Right hindlimb (tissue), 1 donor: ENCODE measurements at places on chromosomes 7 and 10.

DNA sequence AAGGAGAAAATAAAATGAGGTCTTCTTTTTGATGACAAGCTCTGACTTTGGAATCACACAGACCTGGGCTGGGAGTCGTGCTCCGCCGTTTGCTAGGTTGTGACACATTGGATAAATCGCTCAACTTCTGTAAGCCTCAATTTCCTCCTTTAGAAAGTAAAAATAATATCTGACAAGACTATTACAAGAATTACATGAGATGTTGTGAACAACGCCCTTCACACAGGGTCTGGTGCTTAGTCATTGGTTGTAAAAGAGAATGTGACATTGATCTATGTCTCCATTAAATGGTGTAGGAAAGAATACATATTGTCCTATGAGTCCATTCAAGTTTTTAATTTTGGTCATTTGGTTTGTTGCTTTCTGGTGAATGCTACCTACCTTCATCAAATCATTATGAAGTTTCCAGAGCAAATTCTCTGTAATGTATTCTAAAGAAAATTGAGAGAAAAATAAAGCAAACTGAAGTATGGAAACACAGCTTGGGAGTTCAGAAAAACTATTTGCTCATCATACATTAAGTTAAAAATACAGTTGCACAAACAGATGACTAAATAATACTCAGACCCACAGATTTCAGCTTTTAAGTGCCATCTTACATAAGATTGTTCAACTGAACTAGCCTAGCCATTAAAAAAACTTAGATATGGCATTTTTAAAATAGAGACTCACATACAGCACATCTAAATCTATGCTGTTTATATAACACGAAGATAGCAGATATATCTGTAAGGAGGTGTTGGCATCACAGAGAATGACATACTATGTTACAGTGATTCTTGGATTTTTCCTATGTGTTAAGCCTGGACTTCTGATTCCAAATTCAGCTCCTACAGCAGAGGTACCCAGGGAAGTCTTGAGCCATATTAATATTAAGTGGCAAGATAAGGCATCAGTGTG, 12.3 kb upstream of the ADRB1 start:
- DNase-seq = no peak

DNA sequence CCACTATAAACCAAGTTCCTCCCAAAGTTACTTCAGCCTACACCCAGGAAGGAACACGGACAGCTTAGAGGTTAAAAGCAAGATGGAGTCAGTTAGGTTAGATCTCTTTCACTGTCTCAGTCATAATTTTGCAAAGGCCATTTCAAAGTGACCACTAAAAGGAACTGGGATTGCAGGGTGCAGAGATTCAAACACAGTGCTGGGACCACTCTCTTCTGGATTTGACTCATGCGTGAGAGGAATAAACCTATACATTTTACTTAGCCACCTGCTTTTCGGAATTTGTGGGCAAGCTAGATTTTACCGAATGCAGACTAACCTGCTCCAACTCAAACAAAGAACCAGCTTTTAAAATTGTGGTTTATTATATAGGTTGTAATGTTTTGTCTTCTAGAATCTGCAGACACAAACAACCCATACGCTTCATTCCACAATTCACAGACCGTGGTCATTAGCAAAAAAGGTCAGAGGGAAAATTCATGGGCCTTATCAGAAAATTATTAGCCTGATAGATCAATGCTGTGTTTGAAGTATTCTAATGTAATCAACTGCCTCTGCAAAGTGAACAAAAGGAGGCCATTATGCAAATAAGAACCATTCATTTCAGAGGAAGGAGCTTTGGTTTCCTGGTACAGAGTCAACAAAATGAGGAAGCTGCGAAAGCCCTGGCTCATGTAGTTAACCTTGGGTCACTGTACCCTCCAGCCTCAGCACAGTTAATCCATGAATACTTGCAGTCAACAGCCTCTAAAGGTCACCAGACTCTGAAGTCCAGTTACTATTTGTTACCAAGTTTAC, 342.7 kb upstream of the KLF6 start:
- DNase-seq = no peak

GRCh38 chr10:43377424-43377883, 6.0 kb downstream of the FXYD4 start:
- no peak for DNase-seq

DNA sequence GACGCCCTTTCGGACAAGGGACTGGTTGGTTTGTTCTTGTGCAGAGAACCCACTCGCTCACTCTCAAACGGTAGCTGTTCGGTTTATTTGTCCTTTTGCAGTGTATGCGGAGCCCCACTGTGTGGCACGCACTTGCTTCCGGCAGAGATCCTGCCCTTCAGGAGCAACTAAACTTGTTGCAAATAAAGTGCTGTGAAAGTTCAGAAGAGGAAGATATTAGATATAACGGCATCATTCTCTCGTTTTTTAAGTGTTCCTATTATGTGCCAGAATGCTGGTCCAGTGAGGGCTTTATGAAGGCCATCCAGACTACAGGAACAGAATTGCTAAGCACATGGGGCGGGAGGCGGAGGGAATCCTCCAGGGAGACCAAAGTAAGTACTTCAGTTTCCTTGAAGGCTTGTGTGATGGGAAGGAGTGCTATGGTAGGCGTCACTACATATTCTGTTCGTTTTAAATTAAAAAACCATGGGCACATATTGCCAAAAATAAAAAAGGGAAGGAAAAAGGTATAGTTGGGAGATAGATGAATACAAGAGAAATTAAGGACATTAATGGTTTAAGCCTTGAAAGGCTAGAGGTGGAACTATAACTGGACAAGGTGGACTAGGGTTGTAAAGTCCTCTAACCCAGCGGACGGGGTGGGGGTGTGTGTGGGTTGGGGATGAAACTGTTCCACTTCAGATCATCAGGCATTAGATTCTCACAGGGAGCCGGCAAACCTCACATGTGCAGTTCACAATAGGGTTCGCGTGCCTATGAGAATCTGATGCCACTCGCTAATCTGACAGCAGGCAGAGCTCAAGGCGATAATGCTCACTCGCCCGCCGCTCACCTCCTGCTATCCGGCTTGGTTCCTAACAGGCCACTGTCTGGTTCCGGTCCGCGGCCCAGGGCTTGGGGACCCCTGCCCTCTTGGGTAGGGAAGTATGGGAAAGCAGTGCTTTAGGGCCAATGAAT, 704 bp upstream of the ERLIN1 start:
- peak; percentile 18 for DNase-seq

DNA sequence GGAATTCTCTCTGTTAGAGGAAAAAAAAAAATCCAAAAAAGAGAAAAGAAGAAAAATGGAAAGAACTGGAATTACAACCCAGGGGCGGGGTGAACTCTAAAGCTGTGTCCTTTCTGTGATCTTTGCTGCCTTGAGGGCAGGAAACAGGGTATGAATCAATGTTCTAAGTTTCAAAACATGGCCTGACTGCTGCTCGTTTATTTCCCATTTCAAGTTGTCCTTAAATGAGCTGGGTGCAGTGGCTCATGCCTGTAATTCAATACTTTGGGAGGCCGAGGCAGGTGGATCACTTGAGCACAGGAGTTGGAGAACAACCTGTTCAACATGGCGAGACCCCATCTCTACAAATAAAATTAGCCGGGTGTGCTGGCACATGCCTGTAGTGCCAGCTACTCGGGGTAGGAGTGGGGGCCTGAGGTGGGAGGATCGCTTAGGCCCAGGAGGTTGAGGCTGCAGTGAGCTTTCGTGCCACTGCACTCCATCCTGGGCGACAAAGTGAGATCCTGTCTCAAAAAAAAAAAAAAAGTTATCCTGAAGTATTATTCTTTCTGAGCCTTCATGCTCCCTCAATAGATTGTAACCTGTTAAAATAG, 24.7 kb upstream of the TFAM start:
- no peak for DNase-seq

DNA sequence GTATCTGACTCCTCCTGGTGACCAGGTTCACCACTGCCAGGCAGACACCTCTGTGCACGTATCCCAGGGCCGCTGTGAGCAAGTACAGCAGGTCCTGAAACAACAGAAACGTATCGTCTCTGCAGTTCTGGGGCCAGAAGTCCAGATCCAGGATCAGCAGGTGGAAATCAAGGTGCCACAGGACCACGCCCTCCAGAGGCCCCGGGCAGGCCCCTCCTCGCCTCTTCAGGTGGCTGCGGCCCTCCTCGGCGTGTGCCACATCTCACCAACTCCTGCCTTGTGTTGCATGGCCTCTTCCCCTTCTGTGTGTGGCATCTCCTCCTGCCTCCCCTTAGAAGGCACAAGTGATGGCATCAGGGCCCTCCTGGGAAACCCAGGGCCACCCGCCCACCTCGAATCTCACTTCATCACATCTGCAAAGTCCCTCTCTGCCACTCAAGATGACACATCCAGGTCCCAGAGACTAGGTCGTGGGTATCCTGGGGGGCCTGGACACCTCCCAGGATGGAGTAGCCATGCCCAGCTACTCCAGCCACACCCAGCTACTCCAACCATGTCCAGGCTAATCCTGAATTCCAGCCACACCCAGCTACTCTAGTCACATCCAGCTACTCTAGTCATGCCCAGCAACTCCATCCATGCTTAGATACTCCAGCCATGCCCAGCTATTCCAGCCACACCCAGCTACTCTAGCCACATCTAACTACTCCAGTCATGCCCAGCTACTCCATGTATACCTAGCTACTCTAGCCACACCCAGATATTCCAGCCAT, 52.6 kb upstream of the DNAAF5 start:
- DNase-seq = peak; percentile 10

DNA sequence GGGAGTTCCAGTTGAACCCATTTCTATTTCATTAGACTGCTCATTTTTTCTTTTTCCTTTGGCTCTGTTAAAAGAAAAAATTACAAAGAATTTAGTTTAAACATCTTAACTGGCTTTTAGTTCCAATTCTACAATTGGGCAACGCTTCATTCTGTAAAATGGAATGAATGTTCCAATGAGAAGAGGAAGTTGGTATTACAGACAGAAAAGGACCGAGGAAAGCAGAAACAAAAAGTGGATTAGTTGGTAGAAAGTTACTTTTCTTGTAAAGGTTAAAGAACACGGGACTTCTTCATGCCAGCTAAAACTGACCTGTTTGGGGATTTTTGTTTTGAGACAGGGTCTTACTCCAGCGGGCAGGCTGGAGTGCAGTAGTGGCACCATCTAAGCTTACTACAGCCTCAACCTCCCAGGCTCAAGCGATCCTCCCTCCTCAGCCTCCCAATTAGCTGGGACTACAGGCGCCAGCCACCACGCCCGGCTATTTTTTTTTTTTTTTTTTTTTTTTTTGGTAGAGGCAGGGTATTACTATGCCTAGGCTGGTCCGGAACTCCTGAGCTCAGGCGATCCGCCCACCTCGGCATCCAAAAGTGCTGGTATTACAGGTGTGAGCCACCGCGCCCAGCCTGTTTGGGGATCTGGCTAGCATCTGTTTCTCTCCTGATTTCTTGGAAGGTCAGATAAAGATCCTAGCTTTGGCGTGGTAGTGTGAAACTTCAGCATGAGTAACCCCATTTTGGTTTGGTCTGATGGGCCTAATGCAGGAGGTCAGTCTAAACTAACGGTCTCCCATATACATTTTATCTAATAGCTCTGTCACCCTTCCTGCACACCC, 1.3 kb upstream of the VDAC2 start:
- DNase-seq = no peak

GRCh38 chr10:97003151-97003803, 171.2 kb downstream of the LCOR start:
- DNase-seq = no peak

DNA sequence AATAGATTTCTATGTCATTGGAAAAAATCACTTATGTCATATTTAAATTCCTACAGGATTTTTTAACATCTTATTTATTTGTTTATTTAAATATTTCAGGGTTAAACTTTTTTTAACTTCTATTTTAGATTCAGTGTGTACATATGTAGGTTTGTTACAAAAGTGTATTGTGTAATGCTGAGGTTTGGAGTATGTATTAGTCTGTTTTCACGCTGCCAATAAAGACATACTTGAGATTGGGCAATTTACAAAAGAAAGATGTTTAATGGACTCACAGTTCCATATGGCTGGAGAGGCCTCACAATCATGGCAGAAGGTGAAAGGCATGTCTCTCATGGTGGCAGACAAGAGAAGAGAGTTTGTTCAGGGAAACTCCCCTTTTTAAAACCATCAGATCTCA, 65.4 kb downstream of the MGAM2 start:
- DNase-seq = no peak

DNA sequence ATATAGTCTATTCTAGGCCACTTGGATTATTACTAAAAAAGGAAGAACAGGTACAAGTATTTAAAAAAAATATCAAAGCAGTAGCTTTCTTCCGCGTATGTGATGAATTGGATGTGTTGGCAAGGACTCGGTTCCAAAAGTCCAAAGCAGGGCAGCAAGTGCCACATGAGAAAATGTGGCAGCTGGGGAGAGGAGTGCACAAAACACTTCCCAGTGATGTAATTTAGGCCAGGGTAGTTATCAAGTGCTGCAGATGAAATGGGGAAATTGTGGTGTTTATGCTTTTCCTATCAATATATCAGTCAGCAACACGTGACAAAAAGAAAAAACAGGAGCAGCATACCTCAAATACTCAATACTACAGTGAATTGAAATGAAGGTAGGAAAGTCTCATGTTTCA, 7.0 kb downstream of the RHOBTB1 start:
- DNase-seq = no peak

DNA sequence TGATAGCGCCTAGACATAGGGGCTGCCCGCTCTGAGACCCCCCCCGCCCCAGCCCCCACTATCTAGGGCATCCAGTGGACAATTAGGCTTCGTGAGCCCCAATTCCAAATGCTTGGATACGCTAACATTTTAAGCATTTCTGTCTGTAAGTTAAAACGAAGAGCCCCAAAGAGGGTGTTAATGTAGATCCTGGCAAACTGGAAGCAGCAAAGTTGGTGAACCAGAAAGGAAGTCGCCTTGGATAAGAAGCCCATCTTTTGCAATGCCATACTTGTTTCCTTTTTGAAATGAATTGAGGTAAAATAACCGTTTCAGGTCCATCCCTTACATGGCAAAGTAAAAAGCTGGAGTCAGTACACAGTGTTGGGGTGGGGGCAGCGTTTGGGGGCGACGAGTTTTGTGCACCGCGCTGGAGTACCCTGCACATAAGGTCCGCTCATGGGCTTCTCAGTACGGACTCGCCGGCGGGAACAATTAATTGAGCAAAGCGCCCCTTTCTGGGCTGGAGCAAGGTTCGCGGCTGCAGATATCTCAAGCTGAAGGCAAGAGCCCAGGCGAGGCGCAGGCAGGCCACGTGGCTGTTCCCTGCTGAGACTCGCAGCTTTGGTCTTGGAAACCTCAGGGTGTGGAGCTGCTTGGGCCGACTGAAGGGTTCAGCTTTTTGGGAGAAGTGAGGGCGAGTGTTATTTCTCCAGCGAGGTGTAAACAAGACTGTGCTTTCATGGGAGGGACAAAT, 1.4 kb upstream of the TWIST1 start:
- peak; percentile 37 for DNase-seq

DNA sequence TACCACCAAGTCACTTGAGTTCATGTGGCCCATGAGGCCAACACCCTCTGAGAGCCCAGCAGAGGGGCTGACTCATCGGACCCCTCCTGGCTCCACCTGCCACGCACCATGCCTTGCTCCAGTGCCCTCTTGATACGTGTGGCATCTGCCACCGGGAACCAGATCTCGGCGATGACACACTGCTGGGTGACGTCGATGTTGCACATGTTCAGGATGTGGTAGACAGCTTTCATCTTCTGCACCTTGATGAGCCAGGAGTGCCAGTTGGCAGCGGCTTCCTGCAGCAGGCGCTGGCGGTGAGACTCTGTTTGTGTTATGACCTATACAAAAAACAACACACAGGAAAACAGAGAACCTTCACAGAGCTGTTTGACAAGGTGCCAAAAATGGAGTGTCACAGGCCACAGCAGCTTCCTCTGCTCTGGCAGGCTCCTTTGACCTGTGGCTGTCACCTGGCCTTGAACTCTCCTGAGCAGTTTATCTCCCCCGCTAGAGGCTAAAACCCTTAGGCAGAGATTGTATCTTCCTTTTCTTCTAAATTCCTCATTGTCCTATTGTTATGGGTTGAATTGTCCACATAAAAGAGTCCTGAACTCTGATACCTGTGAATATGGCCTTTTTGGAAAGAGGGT, 45.2 kb upstream of the TMEM213 start:
- DNase-seq = peak; percentile 22
